ENCODE measurements at places on chromosomes 7 and 10. TPM values are rescaled to one million over a fixed set of nuclear protein-coding genes. Genes with fewer than 3 reads are reported as not detected.

DNA sequence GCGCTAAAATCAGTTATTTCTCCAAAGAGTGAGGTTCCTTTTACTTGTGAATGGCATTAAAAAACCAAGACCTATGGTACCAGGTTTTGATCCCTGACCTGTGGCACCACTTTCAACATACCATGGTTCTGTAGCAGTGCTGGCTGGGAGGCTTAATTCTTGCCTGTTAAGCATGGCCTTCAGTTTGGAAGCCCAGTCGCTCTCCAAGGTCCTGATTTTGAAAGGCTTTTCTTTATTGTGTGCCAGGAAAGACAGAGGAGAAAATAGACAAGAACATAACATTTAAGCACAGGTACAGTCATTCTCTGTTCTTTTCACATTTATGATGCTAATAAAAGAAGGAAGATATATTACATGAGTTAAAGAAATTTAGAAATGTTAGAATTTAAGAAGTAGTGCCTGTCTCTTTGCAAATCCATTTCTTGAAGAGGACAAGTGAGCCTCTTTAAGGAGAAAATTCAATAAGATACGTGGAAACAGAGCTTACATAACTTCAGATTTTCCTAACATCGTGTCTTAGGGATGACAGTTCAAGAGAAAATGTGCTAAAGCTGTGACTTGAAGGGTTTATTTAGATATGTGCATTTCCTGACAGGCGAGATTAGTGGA lies 357.6 kb downstream of the DPP6 start:
- no peak overlapping the region for H3K4me3 ChIP-seq
- no peak overlapping the region for H3K27ac ChIP-seq
- H3K4me1 ChIP-seq, result no peaks in the 10 kb centered on the region
- DNase-seq, result no peak
- no peaks in the 10 kb centered on the region for H3K36me3 ChIP-seq
- H3K27me3 ChIP-seq, result no peaks in the 10 kb centered on the region

Gene CCL24
- not detected for total RNA-seq

Gene SUN3
- total RNA-seq, result not detected

Gene CLRN3
- not detected for total RNA-seq

Gene OR2A42
- total RNA-seq, result not detected

- no peaks in the 10 kb centered on the region for H3K4me1 ChIP-seq
- H3K27me3 ChIP-seq, result no peaks in the 10 kb centered on the region
- DNase-seq, result no peak
- no peak overlapping the region for H3K4me3 ChIP-seq
- H3K27ac ChIP-seq, result no peak overlapping the region
Observed at GRCh38 chr10:6741541-6741941, 161.5 kb upstream of the PRKCQ start.

DNA sequence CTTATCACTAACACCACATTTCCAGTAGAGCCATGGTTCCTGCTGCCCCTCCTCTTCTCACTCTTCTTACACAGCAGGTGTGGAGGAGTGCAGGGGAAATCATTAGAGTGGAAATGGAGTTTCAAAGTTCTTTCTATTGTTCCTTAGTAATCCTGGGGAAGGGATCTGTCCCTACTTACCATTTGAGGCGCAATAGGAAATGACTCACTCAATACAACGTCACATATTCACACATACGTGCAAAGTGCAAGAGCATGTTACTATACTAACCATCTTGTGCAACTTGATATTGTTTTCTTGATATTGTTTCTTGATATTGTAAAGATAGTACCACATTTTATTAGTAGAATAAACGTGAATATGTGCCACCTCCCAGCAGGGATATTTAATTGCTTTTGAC lies 1010.2 kb downstream of the DNAJB9 start:
- H3K4me1 ChIP-seq, result no peaks in the 10 kb centered on the region
- no peak overlapping the region for H3K27ac ChIP-seq
- no peak overlapping the region for H3K4me3 ChIP-seq

DNA sequence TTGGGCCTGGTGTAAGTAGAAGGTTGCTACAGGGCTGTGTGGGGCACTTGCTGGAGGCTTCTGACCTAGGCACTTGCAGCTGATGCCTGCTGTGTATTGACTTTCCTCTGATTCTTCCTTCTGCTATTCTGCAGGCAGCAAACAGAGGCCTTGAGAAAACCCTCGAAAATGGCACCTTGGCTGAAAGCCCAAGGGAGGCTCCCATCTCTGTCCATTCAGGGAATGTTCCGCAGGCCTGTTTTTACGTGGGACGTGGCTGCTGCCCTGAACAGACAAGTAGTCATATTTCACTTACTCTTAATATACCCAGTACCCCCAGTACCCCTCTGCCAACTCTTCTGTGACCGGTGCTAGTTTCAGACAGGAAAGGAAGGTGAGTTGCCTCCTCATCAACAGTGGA lies 664.7 kb downstream of the INHBA start:
- DNase-seq, result no peak
- H3K4me3 ChIP-seq, result no peak overlapping the region
- no peak overlapping the region for H3K27ac ChIP-seq
- H3K4me1 ChIP-seq, result no peaks in the 10 kb centered on the region
- H3K36me3 ChIP-seq, result no peaks in the 10 kb centered on the region
- H3K27me3 ChIP-seq, result no peaks in the 10 kb centered on the region

DNA sequence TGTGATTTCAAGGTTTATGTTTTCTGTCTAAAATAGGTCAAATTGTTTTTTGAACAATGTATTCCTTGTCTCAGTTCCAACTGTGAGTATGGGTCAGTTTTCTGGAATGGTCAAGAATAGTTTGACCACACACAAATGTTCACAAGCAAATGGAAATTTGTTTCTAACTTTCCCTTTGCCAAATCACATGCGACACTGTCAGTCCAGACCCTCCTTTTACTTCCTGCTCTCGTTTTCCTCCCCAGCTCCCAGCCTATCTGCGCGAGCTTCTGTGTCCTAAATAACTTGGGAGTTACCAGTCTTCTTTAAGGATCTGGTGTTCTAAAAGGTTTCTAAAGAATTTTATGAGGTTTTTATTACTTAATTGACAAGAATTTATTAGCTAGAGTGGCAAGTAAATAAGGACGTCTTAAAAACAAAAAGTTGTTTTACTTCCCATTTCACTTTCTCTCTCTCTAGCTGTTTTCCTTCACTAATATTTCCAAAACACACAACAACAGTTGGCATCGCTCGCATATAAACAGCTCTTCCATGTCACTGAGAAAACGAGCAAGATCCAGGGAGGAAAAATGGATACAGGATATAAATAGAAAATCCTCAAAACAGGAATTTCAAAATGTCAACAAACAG lies 266.1 kb upstream of the KLF6 start:
- no peak overlapping the region for H3K27ac ChIP-seq
- H3K36me3 ChIP-seq, result no peaks in the 10 kb centered on the region
- DNase-seq, result no peak

Gene STARD3NL
- 12.6 TPM for total RNA-seq

Gene ATE1
- total RNA-seq, result 24.5 TPM

DNA sequence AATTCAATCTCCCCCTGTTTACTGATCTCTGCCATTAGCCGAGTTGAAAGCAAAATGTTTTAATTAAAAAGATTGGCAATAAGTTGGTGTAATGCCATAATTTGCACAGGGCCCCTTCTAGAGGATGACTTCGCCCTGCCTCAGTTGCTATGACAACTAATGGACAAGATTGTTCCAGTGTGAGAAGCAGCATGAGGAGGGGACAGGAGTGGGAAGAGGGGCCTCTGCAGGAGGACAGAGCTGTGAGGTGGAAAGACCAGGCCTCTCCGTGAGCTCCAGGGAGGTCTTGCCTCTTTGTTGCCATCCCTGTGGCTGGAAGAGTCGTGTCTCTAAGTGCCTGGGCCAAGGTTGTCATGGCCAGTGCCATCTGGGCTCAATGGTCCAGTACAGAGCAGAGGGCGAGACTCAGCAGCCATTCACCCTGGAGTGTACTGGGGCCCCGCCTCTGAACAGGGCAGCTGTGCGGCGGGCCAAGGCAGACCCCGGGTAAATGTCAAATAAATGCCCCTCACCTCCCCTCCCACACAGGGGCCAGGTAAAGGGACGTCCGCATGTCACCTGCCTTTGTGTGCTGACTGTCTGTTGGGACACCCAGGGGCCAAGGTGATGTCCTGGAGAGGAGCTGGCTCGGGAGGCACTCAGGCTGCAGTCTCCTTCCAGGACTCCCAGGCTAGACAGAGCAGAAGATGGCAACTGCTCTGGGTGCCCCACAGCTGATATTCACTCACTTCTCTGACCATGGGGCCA lies 97.0 kb upstream of the RET start:
- no peak for DNase-seq
- H3K36me3 ChIP-seq, result no peaks in the 10 kb centered on the region
- no peaks in the 10 kb centered on the region for H3K4me1 ChIP-seq
- H3K4me3 ChIP-seq, result no peak overlapping the region
- no peak overlapping the region for H3K27ac ChIP-seq

GRCh38 chr7:118245267-118246040 lies 20.9 kb downstream of the ANKRD7 start:
- H3K4me3 ChIP-seq, result no peak overlapping the region
- DNase-seq, result no peak
- H3K27me3 ChIP-seq, result no peaks in the 10 kb centered on the region
- no peaks in the 10 kb centered on the region for H3K36me3 ChIP-seq
- no peaks in the 10 kb centered on the region for H3K4me1 ChIP-seq

GRCh38 chr10:11522821-11523245 lies 88.6 kb downstream of the USP6NL start:
- no peaks in the 10 kb centered on the region for H3K27me3 ChIP-seq
- no peak for DNase-seq
- no peaks in the 10 kb centered on the region for H3K4me1 ChIP-seq
- no peak overlapping the region for H3K4me3 ChIP-seq

DNA sequence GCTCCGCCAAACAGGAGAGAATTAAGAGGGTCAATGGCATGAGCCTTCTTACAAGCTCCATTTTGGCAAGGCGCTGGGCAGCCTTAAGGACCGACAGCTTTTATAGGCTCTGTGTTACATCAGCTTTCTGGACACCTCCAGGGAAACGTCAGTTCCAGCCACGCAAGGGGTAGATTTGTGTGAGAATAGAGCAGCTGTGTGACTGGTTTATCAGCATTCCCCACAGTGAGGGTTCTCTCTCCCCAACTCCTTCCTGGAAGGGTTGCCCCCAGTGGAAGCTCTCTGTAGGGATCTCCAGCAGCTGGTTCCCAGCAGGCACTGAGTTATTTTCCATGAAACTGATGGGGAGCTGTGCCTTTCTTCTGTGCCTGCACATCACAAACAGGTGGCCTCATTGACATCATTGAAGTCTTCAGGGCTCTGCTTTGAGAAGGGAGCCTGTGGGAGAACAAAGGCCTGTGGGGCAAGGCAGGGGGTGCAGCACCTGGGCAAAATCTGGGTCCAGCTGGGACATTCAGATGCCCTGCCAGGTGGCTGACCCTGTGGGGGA lies at the start of gene CUZD1:
TSS of gene CUZD1 (minus strand) at position 75 of the 550 bp plus-strand sequence. CDS start at position 61, 14 bp downstream.
- DNase-seq, result no peak
- no peak within 1 kb of the TSS for H3K4me3 ChIP-seq
- H3K4me1 ChIP-seq, result no peaks in the 10 kb centered on the region

- H3K4me1 ChIP-seq, result no peaks in the 10 kb centered on the region
- no peak overlapping the region for H3K27ac ChIP-seq
- H3K36me3 ChIP-seq, result no peaks in the 10 kb centered on the region
- no peak overlapping the region for H3K4me3 ChIP-seq
Observed at GRCh38 chr10:67050415-67050814, 124.6 kb downstream of the LRRTM3 start.
